SHP77 (cell line): ENCODE measurements at places on chromosomes 1 and 21.

DNA sequence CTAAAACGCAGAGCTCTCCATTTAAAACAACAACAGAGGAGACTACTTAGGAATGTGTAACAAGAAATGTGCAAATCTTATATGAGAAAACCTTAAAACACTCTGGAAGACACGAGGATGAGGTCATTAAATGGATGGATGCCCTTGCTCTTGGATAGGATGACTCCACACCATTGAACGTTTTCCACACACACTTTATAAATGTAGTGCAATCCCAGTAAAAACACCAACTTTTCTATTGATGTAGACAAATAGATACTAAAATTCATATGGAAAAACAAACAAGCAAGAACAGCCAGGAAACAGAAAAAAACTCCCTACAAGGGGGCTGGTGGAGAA, 18.4 kb upstream of the COL6A1 start:
- DNase-seq = no peak

GRCh38 chr1:95022644-95022926, 50.2 kb downstream of the ALG14 start:
- DNase-seq = no peak

DNA sequence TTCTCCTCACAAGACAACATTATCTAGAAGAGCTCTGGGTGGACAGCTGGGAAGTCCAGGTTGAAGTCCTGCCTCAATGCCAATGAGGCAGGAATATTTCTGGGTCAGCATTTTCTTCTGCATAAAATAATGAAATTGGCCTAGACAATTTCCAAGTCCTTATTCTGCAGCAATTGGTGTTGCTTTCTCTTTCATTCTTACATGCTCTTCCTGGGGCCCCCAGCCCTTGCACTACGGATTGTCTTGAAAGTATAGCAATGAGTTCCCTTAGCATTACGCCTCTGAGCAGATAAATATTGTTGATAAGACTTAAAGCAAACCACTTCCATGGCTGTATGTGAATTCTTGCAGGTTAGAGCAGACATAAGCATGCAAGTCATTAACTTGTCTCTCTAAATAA, 188.5 kb downstream of the TGFBR3 start:
- no peak for DNase-seq

DNA sequence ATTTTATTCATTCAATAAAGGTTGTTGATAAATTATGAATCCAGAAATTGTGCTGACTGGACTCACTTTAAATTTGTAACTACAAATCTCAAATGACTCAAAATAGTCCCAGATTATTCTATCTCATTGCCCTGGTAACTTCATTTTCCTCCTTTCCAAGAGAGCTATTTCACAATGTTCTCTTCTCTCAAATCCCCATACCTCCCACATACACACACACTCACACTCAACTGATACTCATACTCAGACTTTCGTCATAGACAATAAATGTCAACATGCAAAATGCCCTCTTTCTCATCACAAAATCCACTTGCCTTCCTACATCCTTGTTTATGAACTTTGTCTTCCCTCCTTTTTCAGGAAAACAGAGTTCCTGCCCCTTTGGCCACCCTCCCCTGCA, 33.3 kb downstream of the EXTL2 start:
- no peak for DNase-seq

GRCh38 chr1:212683357-212683722, 16.3 kb downstream of the BATF3 start:
- no peak for DNase-seq

GRCh38 chr1:8136766-8137165, 110.7 kb upstream of the ERRFI1 start:
- DNase-seq = no peak
